Bronchial epithelial cell (primary cell): ENCODE measurements at places on chromosomes 16 and 17. TPM values are rescaled to one million over a fixed set of nuclear protein-coding genes. Genes with fewer than 3 reads are reported as not detected.

CLEC18B gene
- 0.79 and 1.4 TPM in 2 replicates for total RNA-seq

DNA sequence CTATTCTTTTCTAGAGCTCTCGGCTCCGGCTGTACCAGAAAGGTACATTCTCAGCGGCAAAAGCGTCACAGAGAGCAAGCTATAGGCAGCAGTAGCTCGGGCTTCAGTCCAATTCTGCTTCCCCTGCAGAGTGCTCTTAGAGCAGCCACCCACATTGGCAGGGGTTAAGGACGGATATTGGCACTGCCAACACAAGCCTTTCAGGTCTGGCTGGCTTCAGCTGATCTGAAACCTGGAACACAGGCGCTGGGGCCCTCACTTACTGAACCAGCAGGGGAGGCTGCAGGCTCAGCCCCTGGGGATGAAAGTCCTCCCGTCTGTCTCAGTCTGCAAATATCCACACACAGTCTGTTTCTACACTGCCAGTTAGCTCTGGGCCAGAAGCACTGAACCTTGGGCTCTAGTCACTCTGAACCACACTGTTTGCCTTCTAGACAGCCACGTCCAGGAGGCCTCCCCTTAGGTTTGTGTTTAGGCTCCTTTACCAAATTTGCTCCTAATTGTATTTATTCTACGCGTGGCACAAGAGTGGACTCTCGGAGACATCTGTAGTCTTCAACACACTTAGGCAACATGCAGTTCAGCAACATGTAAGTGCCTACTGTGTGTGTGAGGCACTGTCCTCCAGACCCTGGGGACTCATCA lies 40.1 kb downstream of the HIC1 start:
- DNase-seq = peak; percentile 51

- no peak for DNase-seq
Observed at GRCh38 chr17:56269556-56270389, 116.5 kb downstream of the ANKFN1 start.

DNA sequence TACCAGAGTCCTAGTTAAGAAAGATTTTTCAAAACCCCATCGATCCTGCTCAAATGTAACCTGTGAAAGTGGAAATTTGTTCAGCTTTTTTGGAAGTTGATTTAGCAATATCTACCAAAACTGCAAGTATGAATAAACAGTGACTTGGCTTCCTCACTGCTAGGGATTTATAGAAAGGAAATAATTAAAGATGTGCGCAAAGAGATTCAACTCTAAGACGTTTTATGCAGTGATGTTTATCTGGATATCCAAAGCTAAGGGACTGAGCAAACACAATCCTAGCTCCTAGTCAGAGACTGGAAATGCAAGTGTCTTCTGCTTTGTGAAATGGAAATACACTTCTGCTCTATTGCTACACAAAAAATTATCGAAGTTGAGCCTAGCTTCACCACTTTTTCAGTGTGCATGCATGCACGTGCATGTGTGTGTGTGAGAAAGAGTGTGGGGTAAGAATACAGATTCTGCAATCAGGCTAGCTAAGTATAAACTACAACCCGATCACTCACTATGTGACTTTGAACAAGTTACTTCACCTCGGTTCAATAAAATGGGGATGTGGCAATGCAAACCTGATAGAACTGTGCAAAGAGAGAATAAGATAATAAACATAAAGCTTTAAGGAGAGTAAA lies 52.1 kb upstream of the FOXF1 start:
- DNase-seq = no peak

PRR11 gene
- total RNA-seq = 1.3 and 3.4 TPM in 2 replicates

GRCh38 chr17:12667299-12667958 lies 1.7 kb downstream of the MYOCD start:
- DNase-seq = peak; percentile 63
